ENCODE measurements at places on chromosomes 5 and 9.
A peak's percentile ranks its signal among the peaks of the same experiment; 100 is the strongest.

- no peak for DNase-seq
Measured at GRCh38 chr9:131126059-131126426, 657 bp downstream of the NUP214 start.

- no peak for DNase-seq
Measured at GRCh38 chr5:177409043-177409801, at the start of gene F12. F12 (minus strand) TSS chr5:177409564; CDS start chr5:177409527, 37 bp downstream.

- no peak for DNase-seq
Measured at GRCh38 chr5:110956913-110957813, 114.3 kb upstream of the TSLP start.

DNA sequence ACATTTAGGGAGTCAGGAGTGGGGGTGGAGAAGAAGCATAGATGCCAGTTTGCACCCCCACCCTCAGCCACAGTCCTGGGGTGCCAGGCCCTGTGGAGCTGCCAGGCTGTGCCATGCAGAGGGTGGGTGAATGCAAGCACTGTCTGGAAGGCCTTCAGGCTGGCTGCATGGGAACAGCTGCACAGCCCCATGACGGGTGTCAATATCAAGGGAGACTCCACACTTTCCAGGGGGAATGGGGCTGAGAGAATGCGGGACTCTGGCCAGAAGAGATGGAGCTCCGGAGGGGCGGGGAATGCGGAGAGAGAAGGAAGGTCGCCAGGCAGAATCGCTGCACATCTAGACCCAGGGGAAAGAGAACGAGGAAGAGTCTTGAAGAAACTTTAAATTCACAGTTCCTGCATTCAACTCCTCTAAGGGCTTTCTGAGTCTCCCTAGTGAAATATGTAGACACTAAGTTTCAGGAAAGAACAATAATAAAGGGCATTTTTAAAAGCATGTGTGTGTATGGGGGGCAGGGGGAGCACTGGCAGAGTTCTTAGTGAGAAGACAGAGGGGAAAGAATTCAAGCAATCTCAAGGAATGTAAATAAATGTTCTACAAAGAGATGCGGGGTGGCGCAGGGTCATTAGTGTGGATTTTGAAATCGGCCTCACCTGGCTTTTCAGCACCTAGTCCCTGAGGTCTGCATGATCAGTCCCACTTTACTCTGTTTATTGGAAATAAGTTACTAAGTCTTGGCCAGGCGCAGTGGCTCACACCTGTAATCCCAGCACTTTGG is 59.1 kb downstream of the BOD1 start:
- no peak for DNase-seq

DNA sequence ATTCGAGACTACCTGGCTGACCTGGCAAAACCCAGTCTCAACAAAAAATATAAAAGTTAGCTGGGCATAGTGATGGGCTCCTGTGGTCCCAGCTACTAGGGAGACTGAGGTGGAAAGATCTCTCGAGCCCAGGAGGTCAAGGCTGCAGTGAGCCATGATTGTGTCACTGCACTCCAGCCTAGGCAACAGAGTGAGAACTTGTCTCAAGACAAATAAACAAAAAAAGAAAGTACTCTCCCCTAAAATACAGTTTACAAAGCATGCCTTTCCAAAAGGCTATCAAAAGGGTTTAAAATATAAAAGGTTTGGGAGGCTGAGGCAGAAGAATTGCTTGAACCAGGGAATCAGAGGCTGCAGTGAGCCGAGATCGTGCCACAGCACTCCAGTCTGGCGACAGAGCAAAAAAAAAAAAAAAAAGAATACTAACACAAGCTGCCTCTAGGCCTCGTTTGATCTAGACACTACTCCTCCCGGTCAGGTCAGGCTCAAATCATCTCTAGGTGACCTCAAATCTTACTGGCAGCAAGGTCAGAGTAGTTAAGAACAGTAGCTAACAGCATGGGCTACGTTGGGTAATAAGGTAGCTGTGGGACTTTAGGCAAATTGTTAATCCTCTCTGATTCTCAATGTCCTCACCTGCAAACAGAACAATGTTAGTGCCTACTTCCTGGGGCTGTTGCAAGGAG is 9.3 kb downstream of the NAIF1 start:
- DNase-seq = no peak

DNA sequence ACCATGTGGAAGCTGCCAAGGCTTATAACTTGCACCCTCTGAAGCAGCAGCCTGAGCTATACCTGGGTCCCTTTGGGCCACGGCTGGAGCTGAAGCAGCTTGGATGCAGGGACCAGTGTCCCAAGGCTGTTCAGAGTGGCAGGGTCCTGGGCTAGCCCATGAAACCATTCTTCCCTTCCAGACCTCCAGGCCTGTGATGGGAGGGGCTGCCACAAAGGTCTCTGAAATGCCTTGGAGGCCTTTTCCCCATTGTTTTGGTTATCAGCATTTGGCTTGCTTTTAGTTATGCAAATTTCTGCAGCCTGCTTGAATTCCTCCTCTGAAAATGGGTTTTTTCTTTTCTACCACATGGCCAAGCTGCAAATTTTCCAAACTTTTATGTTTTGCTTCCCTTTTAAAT is 433.7 kb upstream of the ACO1 start:
- no peak for DNase-seq

DNA sequence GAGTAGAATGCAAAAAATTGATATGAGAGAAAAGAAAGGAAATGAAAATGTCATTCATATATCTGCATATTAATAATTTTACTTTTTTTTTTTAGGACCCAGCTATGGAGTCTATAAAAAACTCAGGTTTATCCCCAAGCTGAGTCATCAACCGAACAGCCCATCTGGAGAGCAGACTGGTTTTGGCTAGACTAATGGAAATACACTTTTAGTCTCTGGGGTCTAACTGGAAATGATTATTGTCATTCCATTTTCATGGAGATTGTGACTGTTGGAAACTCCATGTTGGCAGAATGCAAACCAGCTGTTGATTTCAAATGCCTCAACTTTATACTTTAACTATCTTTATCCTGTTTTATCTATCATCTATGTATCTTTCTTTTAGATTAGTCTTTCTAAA is 28.7 kb downstream of the ANXA1 start:
- DNase-seq = no peak

DNA sequence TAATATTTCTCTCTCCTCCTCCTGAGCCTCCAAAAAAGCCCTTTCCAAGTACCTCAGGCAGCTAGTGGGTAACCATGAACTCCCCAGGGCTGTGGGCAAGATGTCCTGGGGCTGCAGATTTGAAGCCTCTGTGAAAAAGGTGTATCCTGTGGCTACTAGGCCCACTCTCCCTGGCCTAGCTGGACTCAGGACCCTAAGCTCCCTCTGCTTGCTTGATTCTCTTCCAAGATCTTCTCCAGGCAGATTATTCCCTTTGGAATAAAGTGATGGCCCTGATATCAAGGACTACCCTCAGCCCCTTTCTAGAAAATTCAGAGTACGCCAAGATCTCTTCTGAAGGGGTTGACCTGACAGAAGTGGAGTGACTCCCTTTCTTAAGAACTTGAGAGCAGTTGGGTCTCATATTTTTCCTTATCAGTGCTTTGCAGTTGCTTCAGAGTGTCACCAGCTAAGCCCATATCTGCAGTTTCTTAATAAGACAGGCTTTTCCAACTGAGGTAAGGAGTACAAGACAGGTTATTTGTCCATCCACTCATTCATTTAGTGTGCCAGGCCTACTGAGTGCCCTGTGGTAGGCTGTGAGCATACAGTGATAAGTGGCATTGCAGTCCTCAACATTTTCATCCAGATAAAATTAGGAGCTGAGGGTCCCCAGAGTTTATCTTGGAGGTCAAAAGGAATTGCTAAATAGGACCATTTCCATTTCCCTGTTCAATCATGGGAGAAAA is 42.5 kb downstream of the CYSTM1 start:
- no peak for DNase-seq

GRCh38 chr9:82988488-82988887 is 74.5 kb downstream of the RASEF start:
- no peak for DNase-seq

GRCh38 chr5:38765399-38765861 is 80.4 kb upstream of the OSMR start:
- DNase-seq = no peak

- no peak for DNase-seq
Measured at GRCh38 chr5:163770625-163771024, 265.2 kb downstream of the MAT2B start.

DNA sequence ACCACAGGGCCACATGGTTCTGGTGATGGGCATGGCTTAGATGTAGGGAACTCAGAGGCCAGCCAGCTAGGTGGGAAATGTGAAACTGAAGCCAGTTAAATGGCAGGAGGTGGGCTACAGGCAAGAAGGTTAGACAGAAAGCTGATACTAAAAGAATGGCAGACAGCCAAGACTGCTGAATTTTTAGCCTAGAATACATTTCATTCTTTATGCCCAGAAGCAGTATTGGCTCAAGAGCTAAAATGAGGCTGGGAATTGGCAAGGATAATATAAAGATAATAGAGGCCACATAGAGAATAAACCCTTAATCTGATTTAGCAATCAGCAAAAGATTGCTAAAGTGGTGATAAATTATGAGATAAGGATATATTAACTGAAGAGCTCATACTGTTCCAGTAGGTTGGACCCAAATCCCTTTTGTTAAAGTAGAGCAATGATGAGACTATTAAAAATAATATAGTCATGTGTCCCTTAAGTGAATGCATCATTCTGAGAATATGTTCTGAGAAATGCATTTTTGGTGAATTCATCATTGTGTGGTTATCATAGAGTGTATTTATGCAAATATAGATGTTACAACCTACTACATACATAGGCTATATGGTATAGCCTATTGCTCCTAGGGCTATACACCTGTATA is 234.3 kb downstream of the CHSY3 start:
- DNase-seq = no peak

DNA sequence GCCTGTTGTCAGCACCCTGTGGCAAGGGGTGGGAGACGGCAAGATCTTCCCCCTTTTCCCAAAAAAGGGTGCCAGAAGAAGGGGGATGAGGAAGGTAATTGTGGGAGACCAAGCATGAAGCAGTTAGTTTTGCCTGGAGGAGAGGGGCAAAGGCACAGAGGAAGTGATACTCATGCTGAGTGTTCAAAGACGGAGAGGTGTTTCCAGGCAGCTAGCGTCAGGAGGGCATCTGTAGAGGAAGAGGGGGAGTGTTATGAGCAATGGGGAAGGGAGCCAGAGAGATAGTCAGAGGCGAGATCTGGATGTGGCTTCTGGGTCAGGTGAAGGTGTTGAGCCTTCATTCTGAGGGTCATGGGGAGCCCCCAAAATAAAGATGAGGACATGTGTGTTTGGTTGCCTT is 26.9 kb upstream of the ADAM19 start:
- no peak for DNase-seq

DNA sequence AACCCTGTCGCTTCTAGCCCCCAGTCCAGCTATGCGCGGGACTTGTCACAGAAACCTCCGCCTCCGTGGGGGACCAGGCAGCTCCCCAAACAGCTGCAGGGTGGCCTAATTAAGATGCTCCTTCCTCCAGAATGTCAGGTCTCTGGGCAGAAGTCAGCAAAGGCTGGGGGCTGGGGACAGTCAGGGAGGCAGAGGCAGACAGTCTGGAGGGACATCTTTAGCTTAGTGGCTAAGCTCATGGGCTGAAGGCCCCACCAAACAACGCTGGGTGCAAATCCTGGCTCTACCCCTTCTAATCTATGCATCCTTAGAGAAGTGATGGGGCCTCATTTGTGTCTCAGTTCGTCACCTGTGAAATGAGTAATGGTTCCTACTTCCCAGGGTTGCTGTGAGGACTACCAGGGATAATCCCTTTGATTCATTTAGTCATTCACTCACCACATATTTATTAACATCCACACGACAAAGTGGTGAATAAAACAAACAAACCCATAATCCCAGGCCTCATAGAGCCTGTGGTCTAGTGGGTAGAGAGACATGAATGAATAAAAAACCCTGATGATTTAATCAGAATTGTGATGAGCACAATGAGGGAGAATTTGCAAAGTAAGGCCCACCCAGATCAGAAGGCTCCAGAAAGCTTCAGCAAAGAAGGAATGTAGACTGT is 20.2 kb upstream of the MED27 start:
- no peak for DNase-seq

DNA sequence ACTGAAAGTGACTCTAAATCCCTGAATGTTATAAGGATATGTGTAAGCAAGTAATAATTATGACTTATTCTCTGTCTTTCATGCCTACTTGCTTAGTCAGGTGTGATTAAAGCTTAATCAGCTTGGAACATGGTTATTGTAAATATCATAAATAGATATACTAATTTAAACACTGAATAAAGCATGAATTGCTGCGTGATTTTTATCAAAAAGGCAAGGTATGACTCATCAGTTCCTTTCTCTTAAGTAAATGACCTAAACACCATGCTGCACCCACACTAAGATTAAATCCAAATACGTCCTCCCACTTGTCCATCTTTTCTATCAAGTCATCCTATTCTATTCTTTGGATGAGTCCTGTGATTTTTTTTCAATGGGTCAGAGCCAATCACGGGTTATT is 124.6 kb upstream of the MTAP start:
- no peak for DNase-seq

GRCh38 chr9:78884611-78885150 is 587.8 kb downstream of the PSAT1 start:
- no peak for DNase-seq

GRCh38 chr5:52491818-52492217 is 295.9 kb upstream of the ITGA1 start:
- no peak for DNase-seq

DNA sequence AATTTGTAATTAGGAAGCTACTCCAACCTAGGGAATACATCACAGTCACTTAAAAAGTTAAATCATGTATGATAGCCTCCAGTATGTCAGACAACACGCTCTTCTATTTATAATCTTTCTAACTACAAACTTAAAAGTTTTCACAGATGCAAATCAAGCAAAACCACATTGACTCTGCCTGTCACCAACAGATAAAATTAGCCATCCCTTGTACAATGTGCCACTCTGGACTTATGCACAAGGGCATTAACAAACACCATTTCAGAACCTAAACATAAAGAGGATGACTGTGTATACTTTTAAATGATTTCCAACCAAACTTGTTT is 14.7 kb downstream of the ERP44 start:
- no peak for DNase-seq

DNA sequence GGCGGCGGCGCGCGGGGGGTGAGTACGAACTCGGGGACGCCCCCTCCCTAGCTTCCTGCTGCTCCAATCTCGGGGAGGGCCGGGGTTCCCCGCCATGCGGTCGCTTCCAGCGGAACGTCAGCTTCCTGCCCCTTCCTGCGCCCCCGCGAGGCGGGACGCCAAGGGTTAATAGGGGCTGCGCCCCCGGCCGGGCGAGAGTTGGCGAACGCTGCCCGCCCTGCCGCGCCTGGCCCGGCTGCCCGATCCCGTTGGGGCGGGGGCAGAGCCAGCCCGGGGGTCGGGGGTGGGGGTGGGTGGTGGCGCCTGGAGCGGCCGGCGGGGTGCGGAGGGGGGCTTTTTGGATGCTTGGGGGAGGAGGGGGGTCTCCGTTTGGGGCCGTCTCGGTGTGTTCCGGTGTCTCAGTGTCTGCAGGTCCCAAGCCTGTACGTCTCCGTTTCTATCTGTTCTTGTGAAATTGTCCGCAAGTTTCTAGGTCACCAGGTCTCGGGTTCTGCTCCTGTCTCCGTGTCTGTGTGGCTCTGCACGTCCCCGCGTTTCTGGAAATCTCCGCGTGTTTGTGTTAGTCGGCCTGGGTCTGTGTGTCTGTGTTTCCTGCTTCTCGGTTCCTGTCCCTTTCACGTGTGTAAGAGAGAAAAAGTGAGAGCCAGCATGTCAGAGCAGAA is 789 bp downstream of the COL27A1 start:
- DNase-seq = no peak

- no peak for DNase-seq
Measured at GRCh38 chr5:169652057-169652456, 15.0 kb downstream of the DOCK2 start.

- peak; percentile 90 for DNase-seq
Measured at GRCh38 chr9:89022001-89022759, 30.9 kb downstream of the S1PR3 start.

GRCh38 chr9:129570450-129571297 is 50.2 kb downstream of the C9orf50 start:
- no peak for DNase-seq

- peak; percentile 97 for DNase-seq
Measured at GRCh38 chr9:129802833-129803675, at the start of gene TOR1B. TOR1B (plus strand) TSS chr9:129803184; CDS start chr9:129803213, 29 bp downstream.
